ENCODE measurements at places on chromosomes 1 and 21.

GRCh38 chr1:165858967-165859845 lies 31.8 kb downstream of the UCK2 start:
- DNase-seq, result no peak

GRCh38 chr1:198679535-198680173 lies 40.8 kb downstream of the PTPRC start:
- no peak for DNase-seq

DNA sequence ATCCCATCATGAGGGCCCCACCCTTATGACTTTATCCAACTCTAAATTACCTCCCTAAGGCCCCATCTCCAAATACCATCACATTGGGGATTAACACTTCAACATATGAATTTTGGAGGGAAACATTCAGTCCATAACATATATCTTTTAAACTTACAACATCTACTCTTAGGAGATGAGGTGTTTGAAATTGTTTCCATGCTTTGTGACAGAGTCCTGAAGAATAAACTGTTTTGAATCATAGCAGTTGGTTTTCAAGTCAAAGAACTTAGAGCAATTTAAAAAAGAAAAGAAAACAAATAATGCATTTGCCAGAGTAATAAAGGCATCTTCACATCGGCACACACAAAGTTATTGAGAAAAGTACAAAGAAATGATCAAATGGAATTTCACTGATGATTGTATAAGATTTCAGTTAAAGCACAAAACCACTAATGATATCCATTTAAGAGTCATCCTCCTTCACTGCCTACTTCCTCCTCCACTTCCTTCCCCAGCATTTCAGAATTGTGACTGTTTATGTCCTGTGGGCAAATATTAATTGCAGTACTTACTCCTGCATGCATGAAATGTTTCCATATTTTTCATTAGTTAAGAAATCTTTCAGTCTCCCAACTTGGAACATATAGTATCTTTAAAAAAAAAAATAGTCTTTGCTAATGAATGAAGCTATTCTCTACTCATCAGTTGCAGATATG lies 202.0 kb downstream of the LRRC40 start:
- DNase-seq, result no peak

DNA sequence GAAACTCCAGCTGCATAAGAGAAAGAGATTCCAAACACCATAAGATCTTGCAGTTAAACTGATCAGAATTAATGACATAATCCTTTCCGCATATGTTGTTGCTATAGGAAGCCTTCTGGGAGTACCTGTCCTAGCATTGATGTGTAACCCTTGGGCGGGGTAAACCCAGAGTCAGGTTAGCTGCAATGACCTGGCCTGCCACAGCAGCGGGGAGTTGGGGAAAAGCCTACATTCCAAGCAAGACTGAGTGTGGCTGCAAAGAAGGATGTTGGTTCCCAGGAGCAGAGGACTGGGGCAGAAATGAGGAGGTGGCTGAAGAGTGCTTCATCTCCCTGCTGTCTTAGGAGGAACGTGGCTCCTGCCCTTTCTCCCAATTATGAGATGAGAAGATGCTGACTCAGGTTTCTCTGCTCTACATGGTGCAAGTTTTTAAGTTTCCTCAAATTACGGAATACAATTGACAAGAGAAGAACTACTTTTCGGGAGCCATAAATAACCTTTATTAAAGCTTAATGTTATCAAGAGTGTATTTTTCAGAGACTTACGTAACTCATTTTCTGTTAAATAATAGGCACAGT lies 142.1 kb downstream of the RYR2 start:
- DNase-seq, result no peak

DNA sequence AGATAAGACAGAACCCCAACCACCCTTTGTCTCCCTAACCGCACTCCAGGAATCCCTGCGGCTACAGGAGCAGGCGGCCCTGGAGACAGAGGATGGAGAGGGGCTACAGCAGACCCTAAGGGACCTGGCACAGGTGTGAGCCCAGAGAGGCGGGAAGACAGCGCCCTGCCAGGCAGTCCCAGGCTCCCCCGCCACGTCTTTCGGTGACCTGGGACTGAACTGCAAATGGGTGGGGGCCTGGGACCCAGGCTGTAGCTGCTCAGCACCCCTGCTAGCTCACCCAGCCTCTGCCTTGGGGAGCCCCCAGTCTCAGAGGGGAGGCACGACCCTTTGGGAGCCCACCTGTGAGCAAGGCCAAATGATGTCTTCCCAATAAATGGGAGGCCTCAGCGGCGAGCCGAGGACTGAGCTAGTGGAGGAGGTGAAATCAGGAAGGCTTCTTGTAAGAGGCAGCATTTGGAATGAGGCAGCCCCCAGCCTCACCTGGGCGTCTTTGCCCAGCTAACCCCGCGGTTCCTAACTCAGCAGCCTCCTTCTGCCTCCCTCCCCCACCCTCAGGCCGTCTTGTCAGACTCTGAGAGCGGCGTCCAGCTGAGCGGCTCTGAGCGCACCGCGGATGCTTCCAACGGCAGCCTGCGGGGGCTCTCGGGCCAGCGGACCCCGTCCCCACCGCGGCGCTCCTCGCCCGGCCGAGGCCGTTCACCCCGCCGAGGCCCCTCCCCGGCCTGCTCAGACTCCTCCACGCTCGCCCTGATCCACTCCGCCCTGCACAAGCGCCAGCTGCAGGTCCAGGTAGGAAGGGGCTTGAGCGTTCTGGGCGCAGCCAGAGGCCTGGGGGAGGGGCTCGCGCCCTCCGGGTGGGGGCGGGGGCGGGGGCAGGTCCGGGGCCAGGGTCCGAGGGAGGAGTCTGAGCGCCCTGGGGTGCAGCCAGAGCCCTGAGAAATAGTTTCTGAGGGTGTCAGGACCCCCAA lies 16.9 kb downstream of the CROCC start:
- DNase-seq, result no peak

DNA sequence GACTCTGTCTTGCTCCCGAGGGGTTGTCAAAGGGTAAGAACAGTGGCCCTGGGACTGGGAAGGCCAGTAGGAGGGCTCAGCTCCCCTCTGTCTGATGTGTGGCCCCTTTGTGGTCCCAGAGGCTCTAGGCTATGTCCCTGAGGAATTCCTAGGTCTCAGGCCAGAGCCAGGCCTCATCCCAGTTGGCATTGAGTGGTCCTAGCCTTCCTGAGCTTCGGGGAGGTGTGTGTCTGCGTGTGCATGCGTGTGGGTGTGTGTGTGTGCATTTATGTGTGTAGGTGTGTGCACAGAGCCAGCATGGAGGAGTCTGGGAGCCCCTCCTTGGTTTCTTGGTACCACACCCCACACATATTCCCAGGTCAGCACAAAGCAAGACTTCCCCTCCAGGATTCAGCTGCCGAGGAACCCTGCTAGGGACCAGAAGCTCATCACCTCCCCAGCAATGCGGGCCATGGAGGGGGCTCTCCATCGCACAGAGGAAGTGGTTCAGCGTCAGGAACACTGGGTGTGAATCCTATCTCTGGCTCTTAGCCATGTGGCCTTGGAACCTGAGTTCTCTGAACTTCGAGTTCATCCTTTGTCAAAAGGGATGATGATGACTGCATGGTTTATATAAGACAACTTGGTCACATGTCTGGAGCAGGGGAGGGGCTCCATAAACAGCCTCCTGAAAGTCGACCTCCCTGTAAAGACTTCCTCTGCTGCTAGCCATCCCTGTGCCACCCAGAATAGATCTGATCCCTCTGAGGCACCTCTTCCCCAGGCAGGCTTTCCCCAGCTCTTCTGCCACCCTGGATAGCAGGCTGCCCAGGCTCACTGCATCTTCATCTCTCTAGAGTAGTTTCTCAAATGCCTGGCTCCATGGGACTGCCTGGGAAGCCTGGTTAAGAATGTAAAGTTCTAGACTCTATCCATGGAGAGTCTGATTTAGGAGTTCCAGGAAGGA lies 8.3 kb upstream of the EPS8L3 start:
- no peak for DNase-seq

DNA sequence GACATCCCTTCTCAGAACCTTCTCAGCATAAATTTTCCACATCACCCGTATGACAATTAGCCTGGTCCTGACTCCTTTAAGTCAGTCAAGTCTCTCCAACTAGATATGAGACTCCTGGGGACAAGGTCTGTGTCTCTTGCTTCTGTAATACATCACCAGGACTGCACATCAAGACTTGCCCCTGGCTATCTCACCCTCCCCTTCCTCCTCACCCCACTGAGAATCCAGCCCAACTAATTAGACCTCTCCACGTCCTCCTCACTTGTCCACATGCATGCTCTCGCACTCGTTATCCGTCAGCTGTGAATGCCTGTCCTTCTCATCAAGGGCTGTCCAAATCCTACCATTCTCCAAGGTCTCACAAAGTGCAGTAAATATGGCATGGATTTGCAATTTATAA lies 542.8 kb downstream of the PTPRU start:
- DNase-seq, result no peak

- no peak for DNase-seq
Observed at GRCh38 chr1:62725255-62725654, 37.1 kb upstream of the DOCK7 start.

GRCh38 chr1:46315669-46316403 lies 12.3 kb downstream of the UQCRH start:
- DNase-seq, result no peak

- no peak for DNase-seq
Observed at GRCh38 chr1:68542586-68542985, 45.7 kb upstream of the DEPDC1 start.

DNA sequence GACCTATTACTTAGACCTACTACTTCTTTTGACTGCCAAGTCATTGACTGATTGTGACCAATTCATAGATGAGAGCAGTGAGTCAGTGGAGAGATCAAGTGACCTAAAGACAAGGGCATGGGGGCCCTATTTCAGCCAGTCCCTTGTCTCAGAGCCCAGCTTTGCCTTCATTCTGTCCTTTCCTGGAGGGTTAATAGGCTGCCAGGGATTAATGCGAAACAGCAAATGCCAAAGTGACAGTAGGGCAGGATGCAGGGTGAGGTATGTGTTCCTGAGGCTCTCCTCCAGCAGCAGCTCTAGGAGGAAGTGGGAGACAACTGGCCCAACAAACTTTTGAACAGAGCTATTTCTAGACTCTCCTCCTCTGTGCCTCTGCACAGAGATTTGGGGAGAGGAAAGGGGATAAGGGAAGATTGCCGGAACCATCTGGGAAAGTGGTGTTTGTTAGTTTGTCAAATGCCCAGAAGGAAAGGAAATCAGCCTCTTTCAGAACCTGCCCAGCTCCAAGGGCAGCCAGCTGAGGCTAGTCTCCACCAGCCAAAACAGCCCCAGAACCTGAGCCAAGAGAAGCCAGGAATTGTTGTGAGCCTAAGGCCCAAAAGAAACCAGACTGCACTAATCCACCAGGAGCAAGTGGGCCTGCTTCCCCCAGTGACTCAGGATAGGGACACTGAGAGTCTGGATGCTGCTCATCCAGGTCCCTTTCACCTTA lies 4.9 kb upstream of the S100A3 start:
- DNase-seq, result no peak

GRCh38 chr1:246703581-246703980 lies 20.6 kb upstream of the SCCPDH start:
- DNase-seq, result no peak

DNA sequence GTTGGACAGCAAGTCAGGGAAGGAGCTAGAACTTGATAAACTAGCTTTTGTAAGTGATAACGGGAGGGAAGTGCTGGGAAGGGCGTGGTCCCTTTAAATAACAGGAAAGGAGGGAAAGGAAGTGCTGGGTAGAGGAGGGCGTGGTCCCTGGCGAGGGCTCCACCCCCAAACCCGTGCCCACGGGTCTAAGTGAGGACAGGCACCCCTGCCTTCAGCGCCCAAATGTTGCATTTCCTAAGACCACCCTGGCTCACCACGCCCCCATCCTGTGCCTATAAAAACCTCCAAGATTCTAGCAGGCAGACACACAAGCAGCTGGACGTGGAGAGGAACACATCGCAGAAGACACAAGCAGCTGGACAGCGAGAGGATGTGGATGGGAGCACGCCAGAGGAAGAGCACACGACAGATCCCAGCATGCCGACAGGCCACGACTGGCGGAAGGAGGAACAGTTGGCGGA lies 58.5 kb downstream of the PALMD start:
- no peak for DNase-seq

DNA sequence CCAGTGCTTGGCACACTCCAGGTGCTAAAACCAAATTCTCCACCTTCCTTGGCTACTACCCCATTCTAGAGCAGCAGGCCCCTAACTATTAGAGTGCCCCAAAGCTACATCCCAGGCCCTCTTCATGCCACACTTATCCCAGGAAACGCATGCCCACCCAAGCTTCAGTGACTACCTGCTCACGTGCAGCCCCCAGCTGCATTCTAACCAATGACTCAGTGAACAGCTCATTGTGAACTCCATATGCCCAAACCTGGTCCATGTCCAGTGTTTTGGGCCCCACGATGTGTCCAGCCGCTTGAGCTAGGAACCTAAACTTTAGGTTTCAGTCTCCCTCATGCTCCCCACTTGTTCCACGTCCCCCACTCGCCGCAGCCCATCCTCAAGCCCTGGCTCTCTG lies 41.5 kb downstream of the NKAIN1 start:
- DNase-seq, result no peak

GRCh38 chr1:15341634-15342407 lies 67.9 kb upstream of the EFHD2 start:
- DNase-seq, result no peak

- no peak for DNase-seq
Observed at GRCh38 chr1:243438815-243439214, 183.0 kb downstream of the SDCCAG8 start.

DNA sequence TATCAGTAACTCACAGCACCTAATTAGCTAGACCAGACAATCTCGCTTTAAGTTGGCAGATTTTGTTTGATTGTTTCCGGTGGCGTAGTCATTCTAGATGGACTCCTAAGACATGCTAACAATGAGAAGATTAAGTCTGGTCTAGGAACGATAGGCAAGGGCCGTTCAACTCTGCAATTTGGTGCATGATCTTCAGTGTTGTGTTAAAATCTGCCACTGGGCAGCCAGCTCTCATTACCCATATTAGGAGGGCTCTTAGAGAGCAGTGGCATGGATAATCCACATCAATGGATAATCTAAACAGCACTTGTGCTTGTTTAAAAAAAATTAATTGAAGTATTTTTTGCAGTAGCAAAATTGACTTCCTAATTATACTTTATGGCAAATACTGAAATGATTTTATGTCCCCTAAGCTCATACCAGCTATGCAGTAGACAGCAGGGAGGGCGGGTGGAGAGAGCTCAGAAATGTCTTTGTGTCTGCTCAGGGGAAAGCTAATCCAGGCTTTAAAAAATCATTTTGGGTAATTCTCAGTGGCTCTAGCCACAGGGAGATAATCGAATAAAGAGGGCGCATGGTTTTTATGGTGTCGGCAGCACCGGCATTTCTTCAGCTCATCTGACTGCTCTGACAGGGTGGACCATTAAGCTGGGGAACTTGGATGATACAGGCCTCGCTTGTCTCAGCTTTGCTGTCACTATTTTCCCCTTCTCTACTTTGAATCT lies 48.5 kb upstream of the IKBKE start:
- no peak for DNase-seq

DNA sequence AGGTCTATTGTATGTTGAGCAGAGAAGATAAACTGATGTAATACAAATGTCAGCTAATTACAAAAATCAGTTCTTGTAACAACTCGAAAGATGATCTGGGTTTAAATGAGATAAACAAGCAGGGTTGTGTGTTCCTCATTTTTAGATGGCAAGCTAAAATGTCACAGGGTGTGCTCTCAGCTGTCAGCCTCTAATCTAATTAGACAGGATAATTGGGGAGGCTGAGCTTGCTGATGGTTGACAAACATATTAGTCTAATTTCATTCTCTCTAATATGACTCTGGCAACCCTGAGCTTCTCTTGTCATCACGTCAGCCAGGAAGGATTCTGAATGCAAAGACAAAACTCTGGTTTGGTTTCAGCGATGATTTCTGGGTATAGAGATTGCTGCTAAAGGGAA lies 335.3 kb upstream of the KAZN start:
- no peak for DNase-seq

GRCh38 chr1:166273618-166274017 lies 106.8 kb upstream of the FAM78B start:
- DNase-seq, result no peak

GRCh38 chr1:183039985-183040447 lies 16.8 kb downstream of the LAMC1 start:
- DNase-seq, result no peak

Data from activated T-cell treated with anti-CD3 and anti-CD28 coated beads for 1 hour (primary cell).